Prostate gland (tissue), 2 donors: ENCODE measurements at places on chromosomes 12 and 14. TPM values are rescaled to one million over a fixed set of nuclear protein-coding genes. Genes with fewer than 3 reads are reported as not detected.

DNA sequence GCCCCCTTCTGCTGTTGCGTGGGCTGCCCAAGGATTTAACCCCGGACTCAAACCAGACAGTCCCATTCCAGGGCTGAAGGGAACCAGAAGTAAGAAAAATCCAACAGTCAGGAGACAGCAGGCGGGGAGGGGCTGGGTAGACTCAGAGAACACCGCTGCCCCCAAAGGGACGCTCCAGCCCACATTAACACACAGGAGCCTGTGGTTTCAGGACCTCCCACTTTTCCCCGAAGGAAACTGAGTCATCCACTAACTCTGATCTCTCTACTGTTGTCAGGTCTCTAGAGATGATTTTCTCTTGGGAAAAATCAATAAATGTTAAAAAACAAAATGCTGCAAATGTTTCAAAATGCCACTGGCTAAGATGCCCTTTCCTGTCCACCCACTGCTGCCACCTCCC lies 41.6 kb downstream of the FBXO21 start:
- H3K4me1 ChIP-seq, result no peaks in the 10 kb centered on the region
- H3K36me3 ChIP-seq, result no peaks in the 10 kb centered on the region
- no peak for DNase-seq
- H3K27me3 ChIP-seq, result no peaks in the 10 kb centered on the region
- H3K4me3 ChIP-seq, result no peak overlapping the region

GRCh38 chr14:53953002-53953827 lies 3.4 kb downstream of the BMP4 start:
- H3K27me3 ChIP-seq, result no peaks in the 10 kb centered on the region
- peak; percentile 83 for DNase-seq
- no peaks in the 10 kb centered on the region for H3K4me1 ChIP-seq
- H3K27ac ChIP-seq, result peak overlapping the region; percentile 87
- no peaks in the 10 kb centered on the region for H3K36me3 ChIP-seq

DNA sequence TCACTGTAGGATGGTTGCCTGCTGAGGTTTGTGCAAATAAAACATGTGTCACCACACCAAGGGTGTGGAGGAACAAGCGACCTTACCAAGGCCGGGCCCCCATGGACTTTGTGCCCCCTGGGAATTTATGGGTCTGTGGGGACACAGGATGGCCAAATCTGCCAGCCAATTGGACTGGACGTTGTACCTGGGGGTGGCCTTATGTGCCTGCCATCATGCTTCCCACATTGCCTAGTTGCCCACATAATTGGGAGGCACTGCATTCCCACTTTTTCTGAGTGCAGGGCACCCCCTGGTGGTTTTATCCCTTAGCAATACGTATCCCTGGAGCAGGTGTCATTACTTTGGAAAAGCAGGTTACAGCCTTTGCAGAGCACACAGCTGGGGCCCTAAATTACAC lies 92.6 kb upstream of the TMPO start:
- no peak for DNase-seq
- H3K27me3 ChIP-seq, result no peaks in the 10 kb centered on the region
- no peaks in the 10 kb centered on the region for H3K4me1 ChIP-seq
- H3K36me3 ChIP-seq, result no peaks in the 10 kb centered on the region
- H3K27ac ChIP-seq, result no peak overlapping the region

GRCh38 chr12:112218150-112218549 lies 92.8 kb downstream of the TRAFD1 start:
- H3K27ac ChIP-seq, result no peak overlapping the region
- no peak for DNase-seq
- H3K27me3 ChIP-seq, result no peaks in the 10 kb centered on the region

The BCL2L14 gene
- total RNA-seq, result 6.0 TPM
